ENCODE measurements at places on chromosomes 13 and 19.

DNA sequence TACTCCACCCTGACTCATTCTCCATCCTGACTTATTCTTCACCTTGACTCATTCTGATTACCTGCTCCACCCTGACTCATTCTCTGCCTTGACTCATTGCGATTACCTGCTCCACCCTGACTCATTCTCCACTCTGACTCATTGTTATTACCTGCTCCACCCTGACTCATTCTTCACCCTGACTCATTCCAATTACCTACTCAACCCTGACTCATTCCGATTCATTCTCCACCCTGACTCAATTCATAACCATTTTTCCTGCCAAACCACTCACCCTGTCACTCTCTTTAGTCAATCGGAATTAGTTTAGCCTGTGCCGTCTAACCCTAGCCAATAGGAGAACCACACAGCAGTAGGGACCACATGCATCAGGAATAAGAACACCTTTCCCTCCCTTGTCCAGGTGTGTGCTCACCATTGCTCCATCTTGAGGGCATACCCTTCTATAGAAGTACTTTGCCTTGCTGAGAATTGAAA is 1227.4 kb upstream of the PCDH20 start:
- DNase-seq: peak; percentile 3

DNA sequence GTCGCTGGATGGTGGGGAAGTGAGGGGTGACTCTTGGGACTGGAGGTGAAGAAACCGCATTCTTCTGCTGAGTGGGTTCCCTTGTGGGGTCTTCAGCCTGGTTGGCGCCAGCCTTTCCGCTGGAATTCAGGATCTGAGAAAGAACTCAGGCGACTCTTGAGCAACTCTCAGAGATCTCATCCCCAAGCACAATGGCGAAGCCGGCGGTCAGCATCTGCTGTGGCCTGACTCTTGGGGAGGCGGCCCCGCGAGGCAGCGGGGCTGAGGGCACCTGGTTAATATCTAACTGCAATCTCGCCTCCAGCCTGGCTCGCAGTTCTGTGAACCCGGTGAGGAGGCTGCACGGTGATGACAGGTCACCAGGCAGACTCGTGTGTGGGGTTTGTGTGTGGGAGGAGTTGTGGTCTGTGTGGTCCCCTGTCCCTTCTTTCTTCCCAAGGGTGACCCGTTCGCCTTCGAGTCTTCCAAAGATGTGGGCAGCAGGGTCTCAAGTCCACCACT is 883 bp downstream of the ZNF441 start:
- DNase-seq: peak; percentile 38

DNA sequence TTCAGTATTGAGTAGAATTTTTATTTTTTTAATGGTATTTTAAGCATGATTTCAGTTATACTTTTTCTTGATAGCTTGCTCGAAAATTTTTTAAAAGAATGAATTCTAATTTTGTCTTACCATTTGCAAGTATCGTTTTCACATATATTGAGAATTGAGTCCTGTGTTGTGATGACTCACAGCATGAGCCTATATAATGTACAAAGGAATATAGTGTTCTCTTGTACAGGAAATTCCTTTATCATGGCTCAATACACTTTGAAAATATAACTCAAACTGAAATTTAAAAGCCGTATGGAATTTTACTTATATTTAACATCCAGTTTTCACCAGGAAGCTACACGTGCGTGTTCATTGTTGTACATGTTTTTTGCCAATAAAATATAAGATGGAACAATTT is 161.1 kb upstream of the TMTC4 start:
- DNase-seq: no peak

- DNase-seq: no peak
Observed at GRCh38 chr13:52399046-52399445, 6.9 kb downstream of the THSD1 start.

DNA sequence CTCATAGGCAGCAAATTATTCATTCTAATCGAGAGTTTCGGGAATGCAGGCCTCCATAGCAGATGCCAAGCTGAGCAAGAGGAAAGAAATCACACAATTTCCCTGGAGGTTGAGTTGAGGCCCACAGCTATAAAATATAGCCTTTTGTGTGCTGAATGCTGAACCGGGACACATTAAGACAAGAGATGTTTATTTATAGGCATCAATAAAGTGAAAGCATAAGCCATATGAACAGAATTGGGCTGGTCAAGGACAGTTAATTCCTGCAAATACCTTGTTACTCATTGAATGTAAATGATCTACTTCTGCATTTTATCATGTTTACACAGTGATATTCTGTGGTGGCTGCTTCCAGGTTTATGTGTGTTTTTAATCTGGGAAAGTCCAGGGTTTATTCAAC is 461.7 kb downstream of the KLF12 start:
- DNase-seq: no peak

DNA sequence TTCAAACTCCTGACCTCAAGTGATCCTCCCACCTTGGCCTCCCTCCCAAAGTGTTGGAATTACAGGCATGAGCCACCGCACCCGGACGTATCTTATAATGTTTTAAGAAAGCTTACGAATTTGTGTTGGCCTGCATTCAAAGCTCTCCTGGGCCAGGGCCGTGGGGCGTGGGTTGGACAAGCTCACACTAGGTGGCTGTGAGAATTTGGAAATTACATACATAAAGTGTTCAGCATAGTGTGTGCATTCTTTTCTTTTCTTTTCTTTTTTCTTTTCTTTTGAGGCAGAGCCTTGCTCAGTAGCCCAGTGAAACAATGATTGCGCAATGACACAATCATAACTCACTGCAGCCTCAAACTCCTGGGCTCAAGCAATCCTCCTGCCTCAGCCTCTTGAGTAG is 2.6 kb downstream of the ZSWIM4 start:
- no peak for DNase-seq

GRCh38 chr13:20156702-20157101 is 4.2 kb downstream of the GJA3 start:
- no peak for DNase-seq

DNA sequence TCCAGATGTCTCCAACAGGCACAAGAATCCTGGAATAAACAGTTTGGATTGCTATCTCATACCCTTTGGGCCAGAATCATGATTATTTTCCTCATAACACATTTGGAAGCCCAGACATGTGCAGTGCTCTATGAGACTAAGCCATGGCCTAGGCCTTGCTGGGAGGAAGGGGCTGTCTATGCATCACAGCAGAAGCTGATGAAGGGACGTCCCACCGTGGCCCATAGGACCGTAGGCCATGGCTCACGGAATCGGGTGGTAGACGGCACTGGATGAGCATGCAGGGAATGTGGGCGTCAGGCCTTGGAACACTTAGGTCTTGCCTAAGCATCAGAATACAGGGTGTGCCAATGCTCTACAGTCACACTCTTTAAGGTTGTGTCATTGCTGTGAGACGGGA is 283.8 kb upstream of the TSHZ3 start:
- no peak for DNase-seq

DNA sequence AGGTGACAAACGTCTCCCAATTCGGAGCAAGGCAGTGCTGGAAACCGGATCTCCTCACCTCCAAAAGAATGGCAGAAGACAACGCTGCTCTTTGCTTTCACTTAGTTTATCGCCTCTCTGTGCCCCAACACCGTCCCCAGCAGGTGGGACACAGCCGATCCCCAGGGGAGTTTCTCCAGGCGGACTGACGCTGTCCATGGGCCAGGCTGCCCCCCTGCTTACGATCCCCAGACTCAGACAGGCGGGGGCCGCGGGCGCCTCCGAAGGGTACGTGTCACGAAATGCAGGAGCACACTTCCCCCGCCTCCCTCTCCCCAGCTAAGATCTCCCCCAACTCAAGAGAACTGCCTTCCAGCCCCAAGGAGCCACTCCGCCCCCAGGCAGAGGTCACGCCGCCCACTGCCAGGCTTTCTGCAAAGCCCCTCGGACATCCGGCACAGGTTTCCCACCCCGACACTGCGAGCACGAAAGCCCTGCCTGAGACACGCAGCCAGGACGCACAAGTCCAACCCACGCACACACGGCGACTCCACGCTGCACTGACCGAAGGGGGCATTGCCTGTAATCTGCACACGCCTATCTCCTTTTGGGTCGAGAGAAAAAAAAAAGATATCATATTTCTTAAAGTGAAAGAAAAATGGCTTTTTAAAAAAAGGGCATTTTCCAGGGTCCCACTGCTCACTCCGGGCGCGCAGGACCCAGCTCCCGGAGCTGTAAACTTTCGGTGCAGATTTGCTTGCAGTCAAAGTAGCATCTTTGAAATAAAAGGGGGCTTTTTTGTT is 2.0 kb downstream of the SPRY2 start:
- DNase-seq: peak; percentile 30

- DNase-seq: no peak
Observed at GRCh38 chr19:4063369-4064148, 3.1 kb downstream of the ZBTB7A start.

DNA sequence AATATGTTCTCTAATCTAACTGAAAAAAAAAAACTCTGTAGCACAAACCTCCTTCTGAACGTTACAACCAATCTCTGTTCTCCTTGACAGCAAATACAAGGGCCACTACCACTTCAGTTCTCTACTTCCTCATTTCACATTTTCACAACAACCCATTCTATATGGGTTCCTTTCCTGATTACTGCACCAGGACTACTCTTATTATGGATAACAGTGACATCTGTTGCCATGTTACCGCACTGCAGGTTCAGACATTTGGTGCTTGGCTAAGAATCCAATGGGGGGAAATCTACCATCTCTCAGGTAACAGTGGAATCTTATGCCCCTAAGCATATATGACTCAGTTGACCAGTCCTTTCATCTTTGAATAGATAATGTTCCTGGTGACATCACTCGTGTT is 11.6 kb upstream of the FPR3 start:
- no peak for DNase-seq

GRCh38 chr13:46184277-46184699 is 2.3 kb upstream of the LCP1 start:
- DNase-seq: peak; percentile 82

GRCh38 chr13:23445794-23446193 is 12.3 kb upstream of the SACS start:
- DNase-seq: no peak

- no peak for DNase-seq
Observed at GRCh38 chr13:93398167-93399035, 171.8 kb downstream of the GPC6 start.
